Large intestine (tissue), 12 donors: ENCODE measurements at places on chromosomes 3 and 15.

- DNase-seq = no peak
Observed at GRCh38 chr15:52496175-52496574, 32.5 kb downstream of the MYO5A start.

DNA sequence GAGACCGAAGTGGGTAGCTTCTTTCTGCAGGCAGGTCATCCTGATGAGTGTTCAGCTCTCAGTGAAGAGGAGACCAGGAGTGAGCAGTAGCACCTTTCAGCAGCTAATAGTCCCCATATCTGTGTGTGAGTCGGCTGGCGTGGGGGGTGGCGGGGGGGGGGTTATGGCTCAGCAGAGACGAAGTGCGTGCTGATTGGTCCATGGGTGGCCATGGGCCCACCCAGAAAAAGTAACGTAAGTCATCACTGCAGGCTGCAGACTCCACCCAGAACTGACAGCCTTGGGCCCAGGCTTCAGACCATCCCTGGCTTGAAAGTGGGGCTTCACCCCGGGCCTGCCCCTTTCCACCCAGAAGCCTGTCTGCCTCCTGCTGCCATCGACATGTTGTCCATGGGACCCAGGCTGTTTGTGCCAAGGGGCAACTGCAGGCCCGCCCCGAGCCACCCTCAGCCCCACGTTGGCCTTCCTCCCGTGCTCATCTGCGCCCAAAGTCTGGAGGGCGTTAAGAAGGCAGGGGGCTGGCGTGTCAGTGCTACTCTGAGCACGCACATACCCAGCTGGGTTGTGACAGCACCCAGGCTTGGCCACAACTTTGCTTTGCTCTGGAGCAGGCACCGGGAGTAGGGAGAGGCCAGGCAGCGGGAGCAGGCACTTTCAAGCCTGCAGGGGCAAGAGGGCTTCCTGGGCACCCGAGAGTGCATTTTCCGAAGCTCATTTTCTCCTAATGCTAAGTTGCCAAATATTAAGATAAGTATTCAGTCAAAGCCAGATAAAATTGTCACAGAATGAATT is 511.7 kb upstream of the CDIN1 start:
- no peak for DNase-seq

DNA sequence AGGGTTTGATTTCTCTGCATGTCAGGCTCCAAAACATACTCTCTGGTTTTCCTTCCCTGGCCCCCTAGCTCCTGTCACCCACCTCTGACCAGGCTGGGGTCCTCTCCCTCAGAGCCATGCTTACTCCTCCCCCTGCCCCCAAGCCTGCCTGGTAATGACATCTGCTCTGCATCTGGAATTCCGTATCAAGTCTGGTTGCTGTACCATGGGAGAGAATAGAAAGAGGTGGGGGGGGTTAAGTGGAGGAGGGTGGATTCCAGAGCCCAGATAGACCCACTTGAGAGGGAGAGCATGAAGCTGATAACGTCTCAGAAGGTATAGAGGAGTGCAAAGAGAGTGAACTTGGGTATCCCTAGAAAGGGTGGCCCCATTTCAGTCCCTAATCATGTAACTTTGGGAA is 4.2 kb downstream of the IGDCC4 start:
- no peak for DNase-seq

DNA sequence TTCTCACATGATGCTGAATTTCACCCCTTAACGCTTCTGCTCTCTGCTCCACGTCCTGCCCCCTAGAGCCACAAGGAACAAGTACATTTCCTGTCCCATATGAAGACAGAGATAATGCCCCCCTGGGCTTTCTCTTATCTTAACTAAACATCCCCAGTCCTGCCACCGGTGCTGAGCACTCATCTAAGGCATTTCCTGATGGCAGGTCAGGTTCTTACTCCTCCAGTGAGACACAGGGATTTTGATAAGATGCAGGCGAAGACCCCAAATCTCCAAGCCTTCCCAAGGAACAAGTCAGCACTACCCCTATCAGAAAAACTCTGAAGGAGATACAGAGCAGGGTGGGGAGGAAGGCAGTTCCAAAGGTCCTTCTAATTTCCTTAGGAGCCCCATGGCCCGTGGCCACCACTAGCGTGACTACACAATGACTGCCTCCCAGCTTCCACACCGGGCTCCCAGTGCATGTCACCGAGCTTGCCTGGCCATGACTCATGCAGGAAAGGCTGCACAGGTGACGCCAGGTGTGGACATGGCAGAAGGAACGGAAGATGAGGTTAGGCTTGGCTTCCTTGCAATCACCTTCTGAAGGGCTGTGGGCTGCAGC is 152.9 kb downstream of the XXYLT1 start:
- DNase-seq = peak; percentile 89

DNA sequence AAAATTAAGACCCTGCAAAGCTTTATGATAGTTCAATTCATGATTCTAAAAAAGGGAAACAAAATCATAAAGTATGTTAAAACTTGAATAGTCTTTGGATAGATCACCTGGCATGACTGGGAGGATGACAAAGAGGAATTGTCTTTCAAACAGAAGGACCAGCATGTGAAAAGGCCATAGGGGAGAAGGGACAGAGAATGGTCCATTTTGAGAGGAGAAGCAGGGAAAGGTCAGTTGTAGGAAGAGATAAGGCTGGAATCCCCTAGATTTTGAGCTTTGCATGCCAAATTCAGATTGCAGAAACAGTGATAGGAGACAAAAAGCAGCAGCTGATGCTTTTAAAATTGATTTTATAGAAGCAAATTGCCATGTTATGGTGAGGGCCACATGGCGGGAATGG is 12.7 kb downstream of the PROS1 start:
- no peak for DNase-seq

DNA sequence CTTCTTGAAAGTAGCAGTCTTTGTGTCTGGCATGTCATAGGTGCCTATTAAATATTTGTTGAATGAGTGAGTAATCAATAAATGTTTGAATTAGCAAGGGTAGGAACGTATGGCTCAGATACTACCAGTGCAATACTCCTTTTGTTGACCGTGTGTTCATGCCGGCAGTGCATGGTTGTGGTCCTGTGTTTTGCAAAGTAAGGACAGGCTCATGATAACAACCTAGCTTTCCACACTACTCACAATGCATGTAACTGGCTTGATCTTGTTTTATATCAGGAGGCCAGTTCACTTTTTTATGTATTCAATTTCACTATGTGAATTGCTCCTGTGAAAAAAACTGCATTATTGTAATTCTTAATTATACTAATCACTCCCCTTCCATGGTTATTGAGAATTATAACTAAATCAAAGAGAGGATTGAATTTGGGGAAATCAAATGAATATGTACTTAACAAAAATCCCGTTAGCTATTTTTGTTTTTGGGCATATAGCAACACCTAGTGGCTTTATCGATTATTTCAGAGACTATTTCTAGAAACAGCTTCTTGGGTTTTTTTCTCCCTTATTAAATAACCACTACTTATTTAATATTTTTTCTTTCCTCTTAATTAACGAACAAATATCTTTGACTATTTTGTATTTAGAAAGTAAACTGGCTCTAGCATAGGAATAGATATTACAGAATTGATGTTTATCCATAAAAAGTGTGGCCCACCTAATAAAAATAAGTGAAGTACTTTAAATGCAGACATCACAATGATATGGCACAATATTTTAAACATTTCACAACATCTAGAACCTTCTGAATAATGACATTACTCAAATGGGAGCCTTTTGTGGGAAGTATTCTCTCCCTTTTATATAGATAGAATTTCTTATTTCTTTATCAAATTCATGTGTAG is 218.5 kb downstream of the BBX start:
- DNase-seq = no peak

GRCh38 chr3:169173231-169173630 is 490.3 kb downstream of the MECOM start:
- DNase-seq = no peak

DNA sequence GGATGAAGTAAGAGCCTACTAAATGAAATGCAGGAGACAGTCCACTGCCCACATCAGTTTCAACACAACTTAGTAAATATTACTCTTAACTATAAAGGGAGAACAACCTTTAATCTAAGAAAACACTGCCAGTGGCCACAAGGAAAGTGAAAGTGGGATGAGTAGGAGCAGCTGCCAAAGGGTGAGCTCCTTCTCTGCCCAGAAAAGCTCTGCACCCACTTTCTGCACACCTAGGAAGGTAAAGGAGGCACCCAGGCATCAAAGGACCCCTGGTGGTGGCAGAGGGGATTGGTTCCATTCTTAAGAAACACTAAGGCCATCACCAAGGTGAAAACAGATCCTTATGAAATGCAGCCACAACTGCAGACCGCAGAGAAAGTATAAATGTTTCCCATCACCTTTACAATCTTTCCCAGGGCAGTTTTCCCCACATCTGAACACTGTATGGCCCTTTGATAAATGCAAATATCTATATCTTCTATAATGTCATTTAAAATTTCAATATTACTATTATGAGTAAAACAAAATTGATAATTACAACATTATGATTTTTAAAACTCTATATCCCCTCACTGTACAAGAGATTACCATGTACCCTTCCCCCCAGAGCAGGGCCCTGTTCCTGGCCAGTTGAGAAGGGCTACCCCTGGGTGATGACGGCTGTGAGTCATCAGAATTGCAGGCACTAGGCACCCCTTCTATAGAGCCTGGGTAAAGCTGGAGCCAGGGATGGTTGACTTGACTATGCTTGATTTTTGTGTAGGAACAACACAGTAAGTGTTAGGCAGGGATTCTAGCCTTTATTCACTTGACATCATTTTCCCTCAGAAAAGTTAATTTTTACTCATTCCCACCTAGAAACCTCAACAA is 92.0 kb downstream of the SNRK start:
- DNase-seq = peak; percentile 49

DNA sequence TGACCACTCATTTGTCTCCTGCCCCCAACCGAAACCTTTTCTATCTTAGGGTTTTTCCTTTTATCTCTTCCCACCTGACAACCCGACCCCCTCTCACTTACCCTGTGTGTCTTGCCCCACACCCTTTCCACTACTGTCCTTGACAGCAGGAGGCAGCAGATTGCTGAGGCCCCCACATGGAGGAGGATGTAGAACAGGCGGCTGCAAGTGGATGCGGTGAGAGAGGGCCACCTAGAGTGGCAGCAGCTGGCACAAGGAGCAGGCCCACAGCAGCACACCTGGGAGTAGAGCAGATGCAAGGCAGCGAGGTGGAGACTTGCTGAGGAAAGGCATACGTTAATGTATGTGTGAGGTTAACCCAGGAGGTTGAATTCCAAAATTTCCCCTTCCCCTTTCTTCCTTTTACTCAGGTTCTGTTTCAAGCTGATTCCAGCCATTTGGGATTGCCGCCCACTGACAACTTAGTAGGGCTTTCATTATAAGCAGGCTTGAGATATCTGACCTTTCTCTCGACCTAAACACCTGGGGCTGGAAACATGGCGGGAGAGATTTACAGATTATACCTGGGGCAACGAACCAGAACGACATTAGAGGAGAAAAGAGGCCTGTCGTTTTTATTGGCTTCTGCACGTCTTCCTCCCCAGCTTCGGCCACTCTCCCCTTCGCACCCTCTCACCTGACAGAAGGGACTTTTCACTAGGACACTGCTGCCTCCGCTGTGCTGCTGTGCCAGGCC is 643 bp downstream of the SERINC4 start:
- no peak for DNase-seq

DNA sequence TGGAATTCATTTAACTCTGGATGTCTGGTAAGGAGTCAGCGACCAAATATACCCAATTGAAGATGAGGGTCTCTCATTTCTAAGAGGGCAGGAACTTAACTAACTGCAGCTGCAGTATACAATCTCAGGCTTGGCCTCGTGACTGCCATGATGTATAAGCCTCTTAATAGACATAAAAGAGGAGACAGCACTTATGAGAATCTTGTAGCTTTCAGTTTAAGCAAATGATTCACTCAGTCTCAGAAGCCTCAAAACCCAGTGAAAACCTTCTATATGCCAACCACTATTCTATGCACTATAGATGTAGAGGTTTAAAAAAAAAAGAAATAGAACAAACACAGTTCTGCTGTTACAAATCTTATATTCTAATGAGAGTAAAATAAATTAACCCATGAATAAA is 513.9 kb downstream of the TBL1XR1 start:
- DNase-seq = no peak

DNA sequence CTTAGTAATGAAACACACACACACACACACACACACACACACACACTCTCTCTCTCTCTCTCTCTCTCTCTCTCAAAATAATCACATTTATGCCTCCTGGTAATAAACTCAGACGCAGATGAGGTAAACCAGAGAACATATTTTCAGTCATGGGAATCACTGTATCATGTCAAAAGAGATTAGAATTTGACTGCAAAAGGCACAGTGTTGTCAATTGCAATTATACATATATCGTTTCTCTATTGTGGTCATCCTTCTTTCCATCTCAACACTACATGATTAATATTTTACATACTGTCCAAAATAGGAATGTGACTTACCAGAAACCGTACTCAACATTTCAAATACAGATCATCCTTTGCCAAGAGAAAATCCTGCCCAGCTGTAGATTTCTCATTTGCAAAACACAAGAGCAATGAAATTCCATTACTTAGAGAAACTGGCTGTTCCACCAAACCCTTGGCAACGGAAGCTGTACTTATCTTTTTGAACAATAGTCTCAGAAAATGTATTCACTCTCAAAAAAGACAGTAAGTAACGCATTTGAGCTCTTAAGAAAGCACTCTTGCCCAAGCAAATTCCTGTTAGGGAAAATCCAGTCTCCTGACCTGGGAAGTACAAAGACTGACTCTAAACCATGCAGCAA is 24.3 kb downstream of the PDZRN3 start:
- DNase-seq = peak; percentile 18

GRCh38 chr3:83567935-83568334 is 1390.9 kb upstream of the CADM2 start:
- no peak for DNase-seq
